ENCODE measurements at places on chromosomes 7 and 10.

- DNase-seq: no peak
Observed at GRCh38 chr10:24651923-24652322, 71.8 kb downstream of the ARHGAP21 start.

DNA sequence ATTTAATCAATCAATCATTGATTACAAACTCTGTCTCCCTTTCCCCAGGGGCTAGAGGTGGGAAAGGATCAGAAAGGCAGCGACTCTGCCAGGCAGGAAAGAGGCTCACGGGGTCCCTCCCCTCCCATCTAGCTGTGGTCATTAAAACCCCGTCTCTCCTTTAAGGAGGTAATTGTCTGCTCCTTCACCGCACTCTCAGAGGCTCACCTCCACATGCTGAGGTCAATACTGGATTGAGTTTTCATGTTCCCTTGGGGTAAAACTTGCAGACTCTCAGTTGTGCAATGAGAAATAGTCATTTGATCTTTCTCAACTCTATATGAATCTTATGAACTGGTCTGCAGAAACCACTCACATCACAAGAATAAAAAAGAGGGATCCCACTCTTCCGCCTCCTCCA is 368.8 kb downstream of the ADRA2A start:
- no peak for DNase-seq

DNA sequence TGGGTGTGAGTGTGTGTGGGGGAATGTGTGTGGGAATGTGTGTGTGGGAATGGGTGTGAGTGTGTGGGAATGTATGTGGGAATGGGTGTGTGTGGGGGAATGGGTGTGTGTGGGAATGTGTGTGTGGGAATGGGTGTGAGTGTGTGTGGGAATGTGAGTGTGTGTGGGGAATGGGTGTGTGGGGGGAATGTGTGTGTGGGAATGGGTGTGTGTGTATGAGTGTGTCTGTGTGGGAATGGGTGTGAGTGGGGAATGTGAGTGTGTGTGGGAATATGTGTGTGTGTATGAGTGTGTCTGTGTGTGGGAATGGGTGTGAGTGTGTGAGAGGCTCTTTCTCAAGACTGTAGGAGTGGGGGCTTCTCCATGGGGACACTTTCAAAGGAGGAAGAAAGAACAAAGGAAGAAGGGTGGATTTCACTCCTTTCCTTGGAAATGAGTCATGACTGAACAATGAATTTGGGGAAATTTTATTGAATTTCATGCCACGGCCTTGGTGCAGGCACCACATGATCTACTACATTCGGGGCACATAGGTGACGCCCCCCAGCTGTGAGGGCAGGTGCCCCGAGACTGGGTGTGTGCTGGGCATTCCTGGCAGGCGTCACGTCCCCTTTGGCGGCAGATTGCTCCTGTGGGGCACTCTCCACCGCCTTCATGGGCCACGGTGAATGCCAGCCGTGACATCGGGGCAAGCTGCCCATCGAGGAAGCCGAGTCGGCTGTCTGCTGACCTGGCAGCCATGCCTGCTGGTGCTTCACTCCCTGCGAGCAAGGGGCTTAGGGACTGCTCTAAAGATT is 88.8 kb upstream of the INSIG1 start:
- no peak for DNase-seq

DNA sequence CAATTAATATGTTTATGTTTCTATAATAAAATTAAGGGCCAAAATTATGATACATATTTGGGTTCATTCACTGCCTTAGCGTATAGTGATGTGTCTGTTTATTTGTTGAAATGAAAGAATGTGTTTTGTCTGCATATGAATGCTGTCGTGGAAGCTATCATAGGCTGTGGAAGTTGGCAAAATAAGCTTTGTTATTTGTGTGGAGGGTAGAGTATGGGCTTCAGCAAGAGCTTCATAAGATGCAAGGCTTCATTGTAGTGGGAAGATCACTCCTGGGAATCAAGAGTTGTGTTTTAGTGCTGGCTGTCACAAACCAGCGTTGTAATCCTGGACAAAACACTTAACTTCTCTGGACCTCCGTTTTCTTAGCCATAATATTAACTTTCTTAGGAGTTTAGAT is 2.5 kb downstream of the SLK start:
- no peak for DNase-seq

DNA sequence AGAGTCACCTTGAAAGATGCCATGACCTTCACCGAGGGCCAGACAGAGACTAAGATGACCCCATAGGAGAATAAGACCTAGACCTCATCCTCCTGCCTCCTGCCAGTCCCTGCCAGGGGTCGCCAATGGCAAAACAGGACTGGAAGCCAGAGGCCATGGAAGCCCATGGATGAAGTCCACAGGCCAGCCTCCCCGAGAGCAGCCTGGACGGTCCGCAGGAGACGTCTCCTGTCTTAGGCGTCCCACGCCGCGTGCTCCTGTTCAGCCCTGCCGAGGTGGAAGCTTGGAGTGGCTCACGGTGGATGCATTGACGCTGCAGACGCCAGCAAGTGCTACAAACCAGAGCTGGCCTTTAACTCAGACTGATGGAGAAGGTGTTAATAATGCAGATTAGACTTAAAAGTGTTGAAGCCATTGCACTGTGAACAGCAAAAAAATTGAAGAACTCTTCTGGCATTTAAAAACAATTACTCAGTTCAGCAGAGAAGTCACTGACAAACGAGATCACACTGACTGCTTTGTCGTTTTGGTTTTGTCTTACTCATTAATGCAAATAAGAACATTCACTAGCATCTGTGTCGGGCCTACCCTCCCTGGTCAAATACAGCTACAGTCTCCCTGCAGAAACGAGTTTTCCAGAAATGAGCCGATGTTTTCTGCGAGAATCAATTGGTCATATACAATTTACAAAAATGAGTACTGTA is 38.1 kb upstream of the FAM20C start:
- DNase-seq: no peak

GRCh38 chr7:3922175-3922635 is 621.2 kb downstream of the SDK1 start:
- no peak for DNase-seq

GRCh38 chr10:116674901-116675423 is 54.2 kb downstream of the PNLIPRP2 start:
- DNase-seq: no peak

DNA sequence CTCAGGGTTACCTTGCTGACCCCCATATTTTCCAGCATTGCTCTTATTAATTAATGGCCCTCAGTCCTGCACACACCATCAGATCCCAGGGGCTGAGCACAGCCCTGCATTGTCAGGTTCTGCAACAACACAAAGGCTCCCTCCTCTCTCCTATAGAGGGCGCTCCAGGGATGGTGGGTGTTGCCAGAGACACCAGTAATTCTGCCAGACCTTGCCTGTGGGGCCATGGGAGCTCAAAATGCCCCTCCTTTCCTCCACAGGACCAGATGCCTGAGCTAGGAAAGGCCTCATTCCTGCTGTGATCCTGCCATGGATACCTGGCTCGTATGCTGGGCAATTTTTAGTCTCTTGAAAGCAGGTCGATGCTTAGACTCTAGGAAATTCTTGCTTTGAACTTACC is 42.8 kb upstream of the PRSS58 start:
- DNase-seq: no peak

DNA sequence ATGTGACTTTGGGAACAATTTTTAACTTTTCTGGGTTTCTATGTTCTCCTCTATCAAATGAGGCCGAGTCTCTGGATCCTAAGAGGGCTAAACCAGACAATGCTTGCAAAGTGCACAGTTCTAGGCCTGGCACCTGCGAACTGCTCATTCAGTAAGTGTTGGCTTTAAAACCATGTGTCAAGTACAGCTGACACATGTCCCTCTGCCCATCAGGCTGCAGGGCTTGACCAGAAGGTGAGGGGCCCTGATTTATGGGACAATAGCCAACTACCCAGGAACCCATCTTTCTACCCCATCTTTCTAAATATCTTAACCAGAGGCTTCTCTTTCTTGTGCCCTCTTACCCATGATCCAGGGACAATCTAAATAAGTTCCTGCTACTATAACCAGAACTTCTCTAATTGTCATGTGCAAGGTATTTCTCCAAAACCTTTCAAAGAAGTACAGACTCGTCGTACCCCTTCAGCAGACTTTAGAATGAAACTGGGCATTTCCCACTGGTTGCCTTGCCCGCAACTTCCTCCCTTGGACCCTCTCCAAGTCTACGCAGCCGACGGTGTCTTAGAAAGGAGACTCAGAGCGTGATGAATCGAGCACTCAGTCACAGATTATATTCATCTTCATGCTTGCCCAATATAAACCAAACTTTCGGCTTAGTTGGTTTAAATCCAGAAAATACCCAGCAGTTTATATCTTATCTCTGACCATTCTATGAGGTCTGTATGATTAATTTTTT is 69.8 kb upstream of the STEAP1B start:
- DNase-seq: no peak

- no peak for DNase-seq
Observed at GRCh38 chr10:97333351-97333600, 1.3 kb downstream of the FRAT2 start.

- DNase-seq: no peak
Observed at GRCh38 chr7:134724606-134725005, 54.8 kb upstream of the CALD1 start.

DNA sequence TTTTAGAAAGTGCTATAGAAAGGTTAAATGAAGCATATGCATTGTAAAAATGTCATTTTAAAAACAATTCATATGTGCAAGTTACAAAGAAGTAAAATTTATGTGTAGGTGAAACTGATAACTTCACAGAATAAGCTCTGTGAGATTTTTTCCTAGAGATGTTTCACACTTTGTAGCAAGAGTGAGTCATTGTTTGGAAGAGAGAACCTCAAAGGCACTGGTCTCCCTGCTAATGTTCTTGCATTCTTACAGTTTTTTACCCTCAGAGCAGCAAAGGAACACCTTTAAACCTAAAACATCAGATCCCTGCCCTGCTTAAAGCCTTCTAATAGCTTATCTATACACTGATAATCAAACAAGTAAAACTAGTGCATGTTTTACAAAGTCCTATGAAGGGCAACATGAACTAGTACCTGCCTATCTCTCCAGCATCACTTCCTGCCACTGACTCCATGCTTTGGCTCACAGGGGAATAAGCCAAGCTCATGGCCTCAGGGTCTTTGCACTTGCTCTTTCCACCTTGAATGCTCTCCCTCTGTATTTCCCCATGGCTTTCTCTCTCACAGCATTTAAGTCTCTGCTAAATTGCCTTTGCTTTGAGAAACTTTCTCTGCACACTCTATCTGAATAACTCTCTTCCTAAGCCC is 997.0 kb downstream of the GATA3 start:
- no peak for DNase-seq

DNA sequence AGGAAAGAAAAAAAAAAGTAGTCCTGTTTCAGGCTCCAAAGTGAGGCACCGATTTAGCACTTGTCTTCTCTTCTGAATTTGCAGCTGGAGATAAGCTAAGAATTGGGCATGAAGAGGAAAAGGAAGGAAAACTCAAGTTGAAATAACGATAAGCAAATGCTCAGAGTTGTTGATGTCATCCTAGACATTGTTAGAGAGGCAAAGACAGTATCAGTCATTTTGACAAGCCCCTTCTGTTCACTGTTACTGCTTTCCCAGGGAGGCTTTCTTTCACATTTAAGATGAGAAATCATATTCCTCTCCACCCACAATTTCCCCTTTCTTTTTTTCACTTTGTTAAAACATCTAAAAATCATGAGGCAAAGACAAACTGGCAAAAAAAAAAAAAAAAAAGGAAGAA is 41.8 kb downstream of the SORCS1 start:
- no peak for DNase-seq

Data from stimulated activated CD8-positive, alpha-beta memory T cell treated with anti-CD3 and anti-CD28 coated beads, Interleukin-7, amount 100 ng/mL, for 24 hours (primary cell).